ENCODE measurements at places on chromosomes 4 and X.

DNA sequence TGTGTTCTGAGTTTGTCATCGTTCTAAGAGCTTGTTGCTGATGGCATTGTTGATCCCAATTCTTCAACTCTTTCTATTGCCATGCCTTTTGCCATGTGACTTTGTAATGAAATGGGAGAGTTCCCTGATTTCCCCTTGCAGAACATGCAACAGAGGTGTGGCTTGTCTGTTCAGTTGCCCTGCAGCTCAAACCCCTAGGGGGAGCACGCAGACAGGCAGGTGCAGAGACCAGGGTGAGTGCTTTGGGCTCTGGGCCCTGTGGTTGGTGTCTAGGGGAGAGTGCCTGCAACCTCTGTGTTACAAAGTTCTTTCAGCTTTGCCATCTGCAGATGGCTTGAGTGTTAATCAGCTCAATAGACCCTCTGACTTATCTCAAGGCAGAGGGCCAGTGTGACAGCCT, 332.7 kb downstream of the MID1IP1 start:
- DNase-seq = no peak

DNA sequence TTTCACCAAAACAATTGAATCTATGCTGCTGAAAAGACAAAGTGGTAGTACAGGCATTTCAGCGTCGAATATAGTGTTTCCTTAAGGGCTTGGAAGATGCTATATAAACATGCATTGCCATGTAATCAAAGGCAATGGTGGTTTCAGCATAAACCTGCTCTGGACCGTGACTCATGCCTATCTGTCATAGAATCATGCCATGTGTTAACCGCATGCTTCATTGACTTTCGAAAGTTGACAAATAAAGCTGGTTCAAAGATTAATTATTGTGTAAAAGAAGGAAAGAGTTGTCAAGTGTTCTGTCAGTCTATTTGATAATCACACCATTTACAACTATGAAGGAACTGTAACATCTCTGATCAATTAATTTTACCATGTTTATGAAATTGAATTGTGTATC, 83.2 kb downstream of the FUNDC1 start:
- no peak for DNase-seq

DNA sequence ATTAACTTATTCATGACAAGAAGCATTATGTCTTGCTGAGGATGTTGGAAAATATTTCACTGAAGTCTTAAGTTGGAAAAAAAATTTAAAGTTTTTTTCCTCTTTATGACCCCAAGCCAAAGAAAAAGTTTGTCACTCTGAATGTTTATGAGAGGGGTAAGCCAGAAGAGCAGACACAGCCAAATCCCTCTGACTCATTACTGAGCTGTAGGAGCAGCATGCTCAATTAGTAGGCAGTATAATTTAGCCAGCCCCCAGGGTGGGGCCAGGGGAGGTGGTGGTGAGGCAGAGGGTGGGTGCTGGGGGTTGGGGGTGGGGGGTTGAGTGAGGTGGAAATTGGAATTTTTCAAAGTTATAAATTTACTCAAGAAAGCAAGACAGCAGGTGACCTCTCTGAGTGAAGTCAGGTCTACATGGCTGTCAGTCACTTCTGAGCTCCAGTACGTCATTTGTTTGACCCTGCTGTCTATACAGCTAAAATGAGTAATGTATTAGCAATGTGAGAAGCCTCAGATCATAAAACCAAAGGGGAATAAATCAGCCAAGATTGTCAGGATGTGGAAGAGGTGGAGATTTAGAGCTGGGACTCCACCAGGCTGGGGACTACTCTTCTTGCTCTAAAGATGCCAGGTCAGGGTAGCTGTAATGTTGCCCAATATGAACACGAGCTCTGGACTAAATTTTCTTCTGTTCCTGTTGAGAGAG, 98.8 kb upstream of the NDP start:
- DNase-seq = no peak

DNA sequence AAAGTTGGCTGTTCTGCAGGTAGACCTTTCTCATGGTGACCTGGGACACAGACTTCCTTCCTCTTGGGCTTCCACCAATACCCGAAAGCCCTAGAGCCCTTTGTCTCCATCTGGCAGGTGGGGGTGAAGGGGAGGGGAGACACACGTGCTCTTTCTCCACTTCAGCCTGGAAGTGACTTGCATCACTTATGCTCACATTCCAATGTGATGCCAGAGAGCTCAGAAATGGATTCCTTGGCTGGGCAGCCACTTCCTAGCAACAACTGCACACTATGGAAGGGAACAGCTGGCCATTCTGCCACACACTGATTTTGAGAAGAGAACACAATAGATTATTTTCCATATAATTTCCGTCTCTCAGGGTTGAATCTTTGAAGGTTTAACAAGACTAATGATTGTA, 36.3 kb downstream of the C4orf51 start:
- DNase-seq = no peak

DNA sequence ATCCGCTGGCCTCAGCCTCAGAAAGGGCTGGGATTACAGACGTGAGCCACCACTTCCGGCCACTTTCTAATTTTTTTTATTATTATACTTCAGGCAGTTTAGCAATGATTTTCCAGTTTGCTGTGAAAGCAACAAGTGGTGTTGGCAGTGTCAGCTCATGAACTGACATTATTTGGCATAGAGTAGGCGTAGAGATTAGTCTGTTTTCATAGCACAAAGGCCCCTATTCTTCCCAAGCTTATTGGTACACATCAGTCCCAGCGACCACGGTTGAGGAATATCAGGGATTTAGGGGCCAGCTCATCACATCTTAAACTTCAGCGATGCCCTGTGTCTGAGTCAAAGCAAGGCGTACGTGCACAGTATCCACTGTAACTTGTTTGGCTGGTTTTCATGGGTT, 53.0 kb upstream of the RASSF6 start:
- no peak for DNase-seq

- DNase-seq = no peak
Observed at GRCh38 chr4:154738426-154738825, 5.4 kb upstream of the LRAT start.

DNA sequence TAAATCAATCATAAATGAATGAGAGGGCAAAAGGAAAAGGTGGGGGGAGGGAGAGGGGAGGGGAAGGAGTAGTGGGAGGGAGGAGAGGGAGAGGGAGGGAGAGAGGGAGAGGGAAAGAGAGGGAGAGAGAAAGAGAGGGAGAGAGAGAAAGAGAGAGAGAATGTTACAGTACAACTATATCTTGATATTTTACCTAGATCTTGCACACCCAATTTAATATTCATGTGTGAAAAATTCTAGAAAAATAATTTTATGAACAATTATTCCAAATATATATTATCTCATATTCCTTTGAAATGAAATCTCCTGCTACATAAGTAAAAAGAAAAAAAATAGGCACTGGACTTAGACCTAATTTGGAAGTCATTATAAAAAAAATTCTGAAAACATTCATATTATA, 120.0 kb downstream of the SCLT1 start:
- DNase-seq = no peak

GRCh38 chrX:135484641-135485289, 35.7 kb upstream of the INTS6L start:
- DNase-seq = no peak

Measured in stimulated activated effector memory CD8-positive, alpha-beta T cell treated with anti-CD3 and anti-CD28 coated beads, Interleukin-12 subunit alpha, Interleukin-12 subunit beta, amount 100 ng/mL, for 72 hours (primary cell).